ENCODE measurements at places on chromosomes 7 and 10. TPM values are rescaled to one million over a fixed set of nuclear protein-coding genes. Genes with fewer than 3 reads are reported as not detected.

Gene MICU1
- 31.4 TPM for total RNA-seq

Gene HOXA5
- not detected for total RNA-seq

Gene HPSE2
- total RNA-seq, result not detected

Gene MYL7
- total RNA-seq, result not detected

Gene GHRHR
- total RNA-seq, result not detected

Gene AZGP1
- total RNA-seq, result 0.43 TPM

Gene NUTM2D
- 0.50 TPM for total RNA-seq

Gene EBLN1
- not detected for total RNA-seq

Gene SRRM3
- total RNA-seq, result not detected

Gene FAM185A
- 8.7 TPM for total RNA-seq

Gene CASTOR2
- 3.8 TPM for total RNA-seq

Gene PNLIP
- not detected for total RNA-seq

Gene NUTM2E
- total RNA-seq, result not detected

Gene DGKI
- total RNA-seq, result 9.2 TPM

Gene TMEM140
- total RNA-seq, result 16.6 TPM

Gene EZH2
- 77.5 TPM for total RNA-seq

Gene ATE1
- total RNA-seq, result 16.5 TPM

Measured in activated T-helper 17 cell treated with anti-CD3 and anti-CD28 coated beads, Interleukin-2, amount 50 U/mL, for 72 hours (primary cell).